ENCODE measurements at places on chromosomes 5 and 9.

DNA sequence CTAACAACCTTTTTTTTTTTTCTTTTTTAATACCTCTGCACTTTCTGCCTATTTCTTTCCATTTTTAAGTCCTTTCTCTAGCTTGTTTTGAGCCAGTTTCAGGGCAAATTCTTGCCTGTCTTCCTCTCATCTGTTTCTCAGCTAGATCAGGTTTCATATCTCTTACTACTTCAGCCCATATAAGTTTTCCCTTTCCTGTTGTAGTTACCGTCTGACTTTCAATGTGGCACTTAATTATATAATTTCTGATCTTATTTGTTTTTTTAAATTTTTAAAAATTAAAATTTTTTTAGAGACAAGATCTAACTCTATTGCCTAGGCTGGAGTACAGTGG lies 104.7 kb upstream of the ELL2 start:
- no peak for DNase-seq

DNA sequence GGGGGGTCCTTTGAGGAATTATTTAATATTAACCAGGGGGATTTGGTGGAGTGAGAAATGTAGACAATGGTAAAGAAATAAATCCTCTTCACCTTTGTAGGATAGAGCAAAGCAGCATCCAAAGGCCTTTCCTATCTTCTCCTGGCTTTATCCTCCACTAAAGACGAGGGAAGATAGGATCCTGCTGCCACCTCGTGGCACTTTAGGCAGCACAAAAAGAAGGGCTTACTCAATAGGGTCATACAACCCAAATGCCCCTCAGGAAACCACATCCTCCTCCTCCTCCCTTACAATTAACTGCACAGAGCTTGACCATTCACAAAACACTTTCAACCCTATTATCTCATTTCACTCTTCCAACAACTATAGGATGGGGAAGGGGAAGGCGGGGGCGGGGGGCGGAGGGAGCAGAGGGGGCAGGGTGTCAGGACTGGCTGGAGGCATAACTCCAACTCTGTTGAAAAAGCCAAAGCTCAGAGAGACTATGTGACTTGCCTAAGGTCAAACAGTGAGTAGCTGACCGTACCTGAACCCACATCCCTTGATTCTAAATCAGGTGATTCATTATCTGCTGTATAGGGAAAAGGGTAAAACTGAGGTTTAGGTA lies 45.4 kb upstream of the MYOT start:
- no peak for DNase-seq

DNA sequence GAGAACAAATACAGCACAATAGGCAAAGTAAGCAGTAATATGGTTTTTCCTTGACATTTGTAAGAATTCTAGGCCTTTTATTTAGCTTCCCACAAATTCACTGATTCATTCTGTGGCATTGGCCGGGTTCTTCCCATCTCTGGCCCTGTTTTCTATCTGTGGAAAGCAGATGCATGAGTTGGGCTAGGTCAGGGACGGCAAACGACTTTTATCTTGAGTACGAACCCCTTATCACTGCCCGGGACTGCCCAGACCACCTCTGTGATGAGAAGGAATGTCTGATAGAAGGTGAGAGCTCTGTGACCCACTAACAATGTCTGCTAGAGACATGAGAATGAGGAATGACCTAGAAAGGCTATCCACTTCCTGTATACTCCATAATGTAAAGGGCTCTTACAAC lies 35.4 kb upstream of the ADAM19 start:
- no peak for DNase-seq

GRCh38 chr5:56513141-56513540 lies 280.0 kb upstream of the ANKRD55 start:
- no peak for DNase-seq

GRCh38 chr9:97372580-97372979 lies 39.3 kb upstream of the TDRD7 start:
- DNase-seq = no peak

- no peak for DNase-seq
Measured at GRCh38 chr9:97748525-97748924, 51.4 kb upstream of the XPA start.

DNA sequence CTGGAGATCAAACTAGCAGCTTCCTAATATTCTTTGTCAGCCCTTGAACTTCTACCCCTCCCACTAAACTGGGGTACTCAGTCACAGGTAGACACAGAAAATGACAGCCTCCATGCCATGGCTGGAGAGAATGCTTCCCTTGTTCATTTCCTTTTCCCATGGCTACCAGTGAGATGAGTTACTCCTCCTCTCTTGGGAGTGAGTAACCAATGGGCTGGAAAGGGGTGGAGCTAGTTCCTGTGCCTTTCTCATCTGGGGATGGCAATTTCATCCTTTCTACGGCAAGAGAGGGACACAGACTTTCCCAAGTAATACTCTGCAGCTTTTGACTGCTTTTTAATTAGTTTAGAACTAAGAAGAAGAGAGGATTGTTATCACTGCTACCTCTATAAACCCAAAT lies 1045.6 kb upstream of the WWC1 start:
- no peak for DNase-seq

- DNase-seq = no peak
Measured at GRCh38 chr9:130182381-130182909, 10.2 kb downstream of the NCS1 start.

DNA sequence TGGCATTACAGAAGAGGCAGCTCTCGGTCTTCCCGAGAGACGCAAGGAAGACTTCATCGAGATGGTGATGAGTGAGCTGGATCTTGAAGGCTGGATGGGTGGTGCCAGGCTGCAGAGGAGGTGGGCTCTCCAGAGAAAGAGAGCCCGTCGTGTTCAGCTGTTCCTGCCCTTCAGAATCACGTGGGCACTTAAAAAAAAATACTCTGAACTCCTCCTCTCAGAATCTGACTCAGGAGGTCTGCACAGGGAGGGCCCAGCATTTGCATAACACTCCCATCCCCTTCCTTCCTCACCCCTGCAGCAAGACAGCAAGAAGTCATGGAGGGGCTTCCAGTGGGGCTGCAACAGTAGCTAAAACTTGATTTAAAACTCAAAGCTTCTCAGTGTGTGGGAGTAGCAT lies 203.0 kb downstream of the ATPSCKMT start:
- DNase-seq = no peak

Measured in activated CD8-positive, alpha-beta memory T cell treated with anti-CD3 and anti-CD28 coated beads, Interleukin-2, amount 10 ng/mL, durations not matched to agents 7 days and 5 days (primary cell).